Natural killer cell (primary cell): ENCODE measurements at places on chromosomes 1 and 21. TPM values are rescaled to one million over a fixed set of nuclear protein-coding genes. Genes with fewer than 3 reads are reported as not detected.

The NBPF26 gene
- total RNA-seq = 3.3 TPM

The DEPDC1 gene
- total RNA-seq = not detected

The LCE1E gene
- not detected for total RNA-seq

GRCh38 chr1:244964112-244964971 is 100.0 kb upstream of the HNRNPU start:
- H3K4me1 ChIP-seq = peaks cover 23% of the 10 kb centered on the region
- H3K4me3 ChIP-seq = no peak overlapping the region
- peak overlapping the region; percentile 21 for H3K27ac ChIP-seq
- H3K27me3 ChIP-seq = no peaks in the 10 kb centered on the region
- peak; percentile 34 for DNase-seq
- H3K36me3 ChIP-seq = no peaks in the 10 kb centered on the region

DNA sequence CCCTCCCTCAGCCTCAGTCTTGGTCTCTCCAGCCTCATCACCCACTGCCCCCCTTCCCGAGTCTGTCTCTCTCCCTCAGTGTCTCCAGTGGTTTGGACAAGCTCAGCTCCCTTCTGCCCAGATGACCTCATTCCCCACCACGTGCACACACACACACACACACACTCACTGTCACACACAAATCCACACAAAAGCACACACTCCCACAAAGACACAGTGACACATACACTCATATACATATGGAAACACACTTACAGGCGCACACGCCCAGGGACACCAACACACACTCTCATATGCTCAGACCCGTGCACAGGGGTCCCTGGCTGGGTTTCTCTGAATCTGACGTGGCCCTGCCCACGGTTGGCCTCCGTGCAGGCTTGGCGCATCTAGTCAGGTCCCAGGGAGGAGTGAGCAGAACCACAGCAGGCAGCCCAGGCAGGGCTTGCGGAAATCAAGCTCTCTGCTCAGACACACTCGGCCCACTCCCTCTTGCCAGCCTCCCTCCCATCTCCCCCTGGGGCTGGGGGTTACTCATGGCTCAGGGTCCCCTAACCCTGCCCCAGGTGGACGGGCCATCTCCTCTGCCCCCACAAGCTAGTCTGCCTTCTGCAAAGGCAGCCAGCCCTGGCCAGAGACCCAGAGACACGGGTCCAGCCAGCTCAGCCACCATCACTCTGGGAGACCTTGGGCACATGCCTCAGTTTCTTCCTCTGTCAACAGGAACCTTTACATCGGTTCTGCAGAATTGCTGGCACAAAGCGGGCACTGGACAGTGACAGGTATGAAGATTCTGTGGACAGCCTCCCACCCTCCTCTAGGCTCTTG is 38.5 kb upstream of the FAM131C start:
- no peaks in the 10 kb centered on the region for H3K36me3 ChIP-seq
- no peak for DNase-seq
- H3K27me3 ChIP-seq = no peaks in the 10 kb centered on the region
- no peak overlapping the region for H3K4me3 ChIP-seq
- peaks cover 9% of the 10 kb centered on the region for H3K4me1 ChIP-seq

DNA sequence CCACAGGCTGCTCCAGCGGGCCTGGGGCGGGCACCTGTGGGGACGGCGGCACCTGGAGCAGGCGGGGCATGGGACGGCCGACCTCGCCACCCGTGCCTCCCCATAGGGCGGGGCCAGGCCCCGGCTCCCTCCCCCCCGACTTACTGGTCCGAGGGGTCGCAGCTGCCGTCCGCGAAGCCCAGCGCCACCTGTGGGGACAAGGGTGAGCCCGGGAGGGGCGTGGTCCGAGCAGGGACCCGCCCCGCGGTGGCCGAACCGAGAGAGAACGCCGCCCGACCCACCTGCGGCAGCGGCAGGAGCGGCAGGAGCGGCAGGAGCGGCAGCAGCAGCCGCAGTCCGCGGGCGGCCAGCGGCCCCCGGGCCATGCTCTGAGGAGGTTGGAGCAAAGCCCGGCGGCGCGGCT is at the start of gene TMEM52:
Gene TMEM52 (minus strand): TSS at position 379 of the 403 bp plus-strand sequence. CDS start 14 bp downstream, at position 365.
- H3K36me3 ChIP-seq = no peaks in the 10 kb centered on the region
- no peaks in the 10 kb centered on the region for H3K27me3 ChIP-seq
- no peak for DNase-seq
- peak within 1 kb of the TSS; percentile 29 for H3K4me3 ChIP-seq
- H3K4me1 ChIP-seq = peaks cover 22% of the 10 kb centered on the region

GRCh38 chr1:39160703-39161102 is 43.8 kb upstream of the MACF1 start:
- H3K27ac ChIP-seq = no peak overlapping the region
- H3K27me3 ChIP-seq = no peaks in the 10 kb centered on the region
- H3K36me3 ChIP-seq = no peaks in the 10 kb centered on the region
- DNase-seq = no peak
- H3K4me3 ChIP-seq = no peak overlapping the region

DNA sequence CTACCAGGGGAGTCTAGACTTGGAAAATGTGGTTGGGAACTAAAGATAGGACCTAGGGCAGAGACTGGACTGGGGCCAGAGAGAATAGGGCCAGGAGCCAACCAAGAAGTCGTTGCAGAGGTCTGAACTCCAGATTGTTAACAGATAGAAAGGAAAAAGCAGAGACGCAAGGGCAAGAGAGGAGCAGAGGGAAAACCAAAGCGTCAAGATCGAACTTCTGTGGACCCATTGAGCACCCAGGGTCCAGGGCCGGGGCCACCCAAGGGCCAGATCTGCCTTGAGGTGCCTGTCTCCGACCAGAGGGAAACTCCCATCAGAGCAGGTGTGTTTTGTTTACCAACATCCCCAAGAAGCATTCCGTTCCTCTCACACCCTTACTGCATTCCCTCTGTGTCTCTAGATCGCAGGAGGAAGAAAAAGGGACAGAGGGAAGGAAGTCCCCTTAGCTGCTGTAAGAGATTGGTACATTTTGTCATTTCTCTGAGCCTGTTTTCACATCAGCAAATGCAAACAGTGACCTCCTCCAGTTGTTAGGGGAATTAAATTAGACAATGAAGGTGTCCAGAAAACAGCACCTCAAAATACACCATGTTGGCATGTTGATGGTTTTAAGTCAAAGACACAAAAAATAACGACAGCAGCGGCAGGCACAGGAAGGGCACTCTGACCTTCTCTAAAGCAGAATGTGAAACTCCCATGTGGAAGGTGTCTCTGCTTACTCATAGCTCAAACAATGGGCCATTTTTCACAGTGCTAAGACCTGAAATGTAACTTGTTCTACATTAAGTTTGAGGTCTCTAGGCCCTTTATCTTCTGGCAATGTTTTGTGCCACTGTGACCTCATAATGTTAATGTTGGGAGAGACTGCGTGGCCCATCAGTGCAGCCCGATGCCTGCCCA is 105.8 kb upstream of the RAB4A start:
- H3K27ac ChIP-seq = no peak overlapping the region
- no peak overlapping the region for H3K4me3 ChIP-seq
- H3K36me3 ChIP-seq = no peaks in the 10 kb centered on the region
- DNase-seq = no peak
- H3K27me3 ChIP-seq = no peaks in the 10 kb centered on the region
- no peaks in the 10 kb centered on the region for H3K4me1 ChIP-seq

GRCh38 chr21:34861258-34861657 is 187.8 kb downstream of the RUNX1 start:
- H3K27ac ChIP-seq = no peak overlapping the region
- no peak for DNase-seq
- peaks cover 56% of the 10 kb centered on the region for H3K36me3 ChIP-seq
- no peaks in the 10 kb centered on the region for H3K27me3 ChIP-seq
